ENCODE measurements at places on chromosomes 7 and 10. TPM values are rescaled to one million over a fixed set of nuclear protein-coding genes. Genes with fewer than 3 reads are reported as not detected.
A peak's percentile ranks its signal among the peaks of the same experiment; 100 is the strongest.

DNA sequence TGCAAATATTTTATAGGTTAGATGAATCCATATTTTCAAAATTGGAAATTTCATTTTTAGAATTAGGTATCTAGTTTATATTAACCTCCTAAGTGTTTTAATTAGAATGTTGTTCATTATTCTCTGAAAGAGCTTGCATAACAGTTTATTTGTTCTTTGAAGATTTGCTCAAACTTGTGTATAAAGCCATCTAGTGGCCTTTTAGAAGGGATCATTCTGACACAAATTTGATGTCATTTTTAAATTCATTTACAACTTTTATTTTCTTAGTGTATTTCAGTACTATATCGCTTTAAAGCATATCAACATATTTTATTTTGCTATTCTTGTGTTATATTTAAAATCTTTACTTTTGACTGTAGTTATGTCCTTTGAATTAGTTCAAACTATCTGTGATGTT, 527.0 kb upstream of the NRG3 start:
- DNase-seq: no peak

DNA sequence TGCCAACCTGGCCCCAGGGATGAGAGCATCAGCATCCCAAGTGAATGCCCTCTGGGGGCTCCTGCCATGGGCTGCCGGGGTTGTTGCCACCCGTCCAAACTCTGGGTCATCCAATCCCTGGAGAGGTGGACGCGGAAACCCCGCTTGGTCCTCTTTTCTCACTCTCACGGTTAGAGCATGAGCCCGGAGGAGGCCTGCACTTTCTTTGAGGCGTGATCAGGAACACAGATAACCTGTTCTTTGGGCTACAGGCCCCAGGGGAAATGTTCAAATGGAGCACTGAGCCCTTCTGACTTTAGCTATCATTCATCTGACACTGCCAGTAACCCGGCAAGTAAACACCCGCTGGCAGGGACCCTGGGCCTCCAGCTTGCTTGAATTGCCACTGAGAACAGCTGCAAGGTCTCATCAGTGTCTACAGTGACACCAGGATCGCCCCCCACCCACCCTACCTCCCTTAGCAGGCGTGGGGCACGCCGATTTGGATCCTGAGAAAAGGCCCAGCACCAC, 29.4 kb upstream of the SLF2 start:
- DNase-seq: no peak

AGMO gene
- total RNA-seq: 0.42 TPM

FAM25A gene
- total RNA-seq: not detected

PHF14 gene
- 21.8 TPM for total RNA-seq

- peak; percentile 74 for DNase-seq
Measured at GRCh38 chr7:82605247-82605864, 161.8 kb upstream of the CACNA2D1 start.

GRCh38 chr7:30652698-30653641, 29.3 kb downstream of the CRHR2 start:
- no peak for DNase-seq

DNA sequence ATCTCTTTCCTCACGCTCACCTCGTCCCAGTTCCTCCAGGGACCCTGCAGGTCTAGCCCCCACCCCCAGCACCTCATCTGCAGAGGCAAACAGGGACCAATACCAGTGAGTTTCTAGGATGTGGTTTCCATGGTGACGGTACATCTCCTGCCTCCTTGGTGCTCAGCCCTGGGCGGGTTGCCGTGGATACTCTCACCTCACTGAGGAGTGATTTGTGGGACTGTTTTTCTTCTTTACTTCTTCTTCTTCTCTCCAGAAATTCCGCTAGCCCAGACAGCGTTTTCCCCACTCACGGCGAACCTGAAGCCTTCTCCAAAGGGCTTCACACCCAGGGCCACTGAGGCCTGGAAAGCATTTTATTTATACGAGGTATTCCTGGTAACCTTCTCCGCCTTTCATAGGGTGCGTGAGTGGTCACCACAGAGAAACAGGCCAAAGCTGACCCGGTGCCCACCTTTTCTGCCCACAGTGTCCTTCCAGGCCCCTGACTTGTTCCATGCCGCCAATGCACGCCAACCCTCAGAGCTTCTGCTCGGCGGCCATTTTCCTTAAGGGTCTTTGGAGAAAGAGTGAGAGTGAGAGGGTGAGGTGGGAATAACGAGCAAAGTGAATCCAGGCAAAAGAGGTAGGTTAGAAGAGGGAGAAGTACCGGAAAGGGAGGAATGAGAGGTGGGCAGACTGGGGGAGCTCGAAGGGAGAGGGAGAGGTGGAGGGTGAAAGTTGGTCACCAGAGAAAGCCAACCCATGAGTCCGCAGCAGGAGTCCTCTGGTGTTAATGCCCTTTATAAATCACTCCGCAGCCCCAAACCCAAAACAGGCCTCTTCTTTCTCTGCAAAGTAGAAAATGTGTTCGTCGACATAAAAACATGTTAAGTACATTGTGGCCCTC, 15.5 kb downstream of the FAM241B start:
- no peak for DNase-seq

DNA sequence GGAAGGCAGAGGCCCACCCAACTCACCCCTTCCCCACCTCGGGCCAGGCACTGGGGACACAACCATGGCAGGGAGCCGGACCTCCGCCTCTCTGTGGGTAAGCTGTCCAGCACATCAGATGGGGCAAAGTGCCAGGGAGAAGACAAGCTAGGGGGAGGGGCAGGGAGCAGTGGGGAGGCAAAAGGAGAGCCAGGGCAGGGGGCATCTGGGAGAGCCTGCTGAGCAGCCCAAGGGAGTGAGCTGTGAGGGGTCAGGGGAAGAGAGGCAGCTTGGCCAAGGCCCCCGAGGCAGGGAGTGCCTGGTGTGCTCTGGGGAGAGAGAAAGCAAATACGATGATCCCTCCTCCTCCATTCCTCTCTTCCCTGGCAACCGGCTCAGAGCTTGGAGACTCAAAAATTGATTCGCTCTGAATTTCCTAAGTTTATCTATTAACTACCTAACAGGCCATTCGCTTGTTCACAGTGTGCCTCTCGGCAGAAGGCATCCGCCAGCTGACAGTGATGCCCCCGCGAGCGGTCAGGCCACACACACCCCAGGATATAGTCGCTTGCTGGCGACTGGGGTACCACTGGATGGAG, 4.5 kb downstream of the CAMK2B start:
- no peak for DNase-seq

FAM180A gene
- not detected for total RNA-seq
